ENCODE measurements at places on chromosomes 16 and 17.

- peak; percentile 92 for DNase-seq
Measured at GRCh38 chr17:27494192-27495091, 38.2 kb downstream of the KSR1 start.

DNA sequence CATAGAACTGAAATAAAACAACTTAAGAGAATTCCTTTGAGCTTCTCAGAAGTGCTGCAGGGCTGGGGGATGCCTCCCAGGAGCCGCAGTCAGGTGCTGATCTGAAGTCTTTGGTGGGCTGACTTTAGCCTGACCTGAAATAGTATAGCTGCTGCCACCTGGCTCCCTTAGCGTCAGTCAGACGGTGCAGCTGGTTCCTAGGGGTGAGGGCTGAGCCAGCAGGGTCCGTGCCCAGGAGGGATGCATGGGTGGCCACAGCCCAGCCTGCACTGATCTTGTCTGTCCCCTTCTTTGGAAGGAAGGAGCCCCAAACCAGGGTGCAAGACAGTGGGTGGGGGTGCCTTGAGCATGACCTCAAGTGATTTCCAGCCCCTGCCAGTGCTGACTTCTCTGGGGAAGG, 11.5 kb downstream of the MAPT start:
- no peak for DNase-seq

DNA sequence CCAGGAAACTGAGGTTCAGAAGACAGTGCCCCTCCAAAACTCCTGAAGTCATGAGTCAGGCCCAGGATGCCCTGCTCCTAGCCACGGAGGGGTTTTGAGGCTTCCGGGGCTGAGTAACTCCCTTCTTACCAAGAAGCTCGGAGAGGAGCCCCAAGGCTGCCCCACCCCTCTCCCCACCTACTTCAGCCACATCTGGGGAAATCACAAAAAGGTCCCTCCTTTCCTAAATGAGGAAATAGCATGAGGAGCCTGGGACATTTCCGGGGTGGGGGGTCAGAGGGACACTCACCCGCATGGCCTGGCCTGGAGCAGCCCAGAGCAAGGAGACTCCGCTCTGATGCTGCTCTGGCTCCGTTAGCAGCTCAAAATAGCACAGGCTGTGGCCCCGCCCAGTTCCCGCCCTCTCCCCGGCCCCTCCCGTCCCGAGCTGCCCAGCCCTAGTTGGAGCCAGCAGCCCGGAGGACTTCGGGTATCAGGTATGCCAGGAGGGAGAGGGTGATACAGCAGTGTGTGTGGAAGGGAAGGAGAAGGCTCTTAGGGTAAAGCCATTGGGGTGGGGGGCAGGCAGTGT, 40.1 kb downstream of the MYO18A start:
- DNase-seq: peak; percentile 77

- DNase-seq: no peak
Measured at GRCh38 chr16:49528060-49528865, 154.7 kb downstream of the C16orf78 start.

DNA sequence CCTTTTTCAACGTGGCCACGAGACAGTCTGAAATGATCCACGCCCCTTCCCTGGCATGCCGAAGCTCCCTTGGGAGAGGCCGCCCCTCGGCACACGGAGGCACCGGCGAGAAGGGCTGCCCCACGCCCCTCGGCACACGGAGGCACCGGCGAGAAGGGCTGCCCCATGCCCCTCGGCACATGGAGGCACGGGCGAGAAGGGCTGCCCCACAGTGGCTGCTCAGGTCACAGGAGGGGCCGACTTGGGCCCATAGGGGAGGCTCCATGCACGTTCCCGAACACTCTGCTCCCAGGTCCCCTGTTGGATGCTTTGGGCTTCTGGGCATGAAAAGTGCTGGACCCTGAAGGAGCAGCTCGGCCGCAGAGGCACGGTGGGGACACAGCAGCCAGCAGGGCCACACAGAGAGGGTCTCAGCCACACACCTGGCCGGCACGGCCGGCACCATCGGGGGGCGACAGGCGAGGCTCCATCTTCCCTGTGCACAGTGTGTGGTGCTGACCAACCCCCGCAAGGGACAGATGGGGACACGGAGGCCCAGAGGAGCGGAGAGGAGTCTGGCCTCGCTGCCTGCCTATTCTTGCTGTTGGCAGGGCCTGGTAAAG, 42.8 kb downstream of the CBFA2T3 start:
- no peak for DNase-seq

GRCh38 chr17:27242951-27243350, 51.0 kb upstream of the WSB1 start:
- DNase-seq: no peak

- no peak for DNase-seq
Measured at GRCh38 chr17:82357394-82357793, 1.7 kb upstream of the TEX19 start.

- DNase-seq: peak; percentile 69
Measured at GRCh38 chr16:20849589-20850390, 43.5 kb downstream of the REXO5 start.

- no peak for DNase-seq
Measured at GRCh38 chr17:70544317-70544716, 375.0 kb downstream of the KCNJ2 start.

GRCh38 chr17:30570191-30570590, 93.0 kb downstream of the GOSR1 start:
- DNase-seq: peak; percentile 30

GRCh38 chr17:10772425-10773380, 31.2 kb downstream of the TMEM238L start:
- no peak for DNase-seq

GRCh38 chr17:29982991-29983653, 41.7 kb downstream of the EFCAB5 start:
- no peak for DNase-seq

DNA sequence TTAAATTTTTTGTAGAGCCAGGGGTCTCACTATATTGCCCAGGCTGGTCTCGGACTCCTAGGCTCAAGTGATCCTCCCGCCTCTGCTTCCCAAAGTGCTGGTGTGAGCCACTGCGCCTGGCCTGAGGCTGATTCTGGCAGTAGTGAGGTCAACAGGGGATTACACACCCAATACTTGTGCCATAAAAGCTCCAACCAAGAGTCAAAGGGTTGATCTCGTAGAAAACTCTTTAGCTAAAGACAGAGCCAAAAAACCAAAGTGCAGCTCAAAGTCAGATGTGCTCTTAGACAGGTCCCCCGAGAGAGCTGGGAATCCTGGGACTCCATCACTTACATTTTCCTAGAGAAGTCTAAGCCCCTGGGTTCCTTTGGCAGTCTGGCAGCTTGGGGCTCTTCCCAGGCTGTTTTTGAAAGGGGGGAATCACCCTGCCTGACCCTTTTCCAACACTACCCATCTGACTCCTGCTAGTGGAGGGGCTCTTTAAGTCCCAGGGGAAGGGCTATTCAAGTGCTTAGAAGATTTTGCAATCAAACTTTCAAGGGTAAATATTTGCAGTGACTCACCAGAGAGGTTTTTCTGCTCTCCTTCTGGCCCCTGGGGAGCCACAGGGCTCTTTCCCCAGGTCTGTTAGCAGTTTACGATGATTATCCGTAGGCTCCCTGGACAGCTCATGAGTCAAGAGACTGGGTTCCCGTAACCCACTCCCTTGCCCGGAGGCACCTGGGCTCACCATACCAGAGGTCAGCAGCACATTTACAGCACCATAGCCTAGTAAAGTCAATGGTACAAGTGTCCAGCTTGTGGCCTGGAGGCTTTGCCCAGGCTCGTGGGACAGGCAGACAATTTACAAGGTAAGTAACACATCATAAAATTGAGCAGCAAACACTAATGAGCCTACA, 408.7 kb downstream of the SLC39A11 start:
- no peak for DNase-seq

DNA sequence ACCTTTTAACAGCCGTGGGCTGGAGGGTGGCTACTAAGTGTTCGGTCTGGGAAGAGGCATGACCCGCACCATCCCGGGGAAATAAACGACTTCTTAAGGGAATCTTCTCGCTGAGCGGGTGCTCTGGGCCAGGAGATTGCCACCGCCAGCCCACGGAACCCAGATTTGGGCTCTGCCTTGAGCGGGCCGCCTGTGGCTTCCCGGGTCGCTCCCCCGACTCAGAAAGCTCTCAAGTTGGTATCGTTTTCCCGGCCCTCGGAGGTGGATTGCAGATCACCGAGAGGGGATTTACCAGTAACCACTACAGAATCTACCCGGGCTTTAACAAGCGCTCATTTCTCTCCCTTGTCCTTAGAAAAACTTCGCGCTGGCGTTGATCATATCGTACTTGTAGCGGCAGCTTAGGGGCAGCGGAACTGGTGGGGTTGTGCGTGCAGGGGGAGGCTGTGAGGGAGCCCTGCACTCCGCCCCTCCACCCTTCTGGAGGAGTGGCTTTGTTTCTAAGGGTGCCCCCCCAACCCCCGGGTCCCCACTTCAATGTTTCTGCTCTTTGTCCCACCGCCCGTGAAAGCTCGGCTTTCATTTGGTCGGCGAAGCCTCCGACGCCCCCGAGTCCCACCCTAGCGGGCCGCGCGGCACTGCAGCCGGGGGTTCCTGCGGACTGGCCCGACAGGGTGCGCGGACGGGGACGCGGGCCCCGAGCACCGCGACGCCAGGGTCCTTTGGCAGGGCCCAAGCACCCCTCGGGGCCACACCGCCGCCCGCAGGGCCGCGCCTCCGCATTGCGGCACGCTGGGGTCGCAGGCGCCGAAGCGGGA, 3.6 kb upstream of the CBX4 start:
- DNase-seq: no peak

DNA sequence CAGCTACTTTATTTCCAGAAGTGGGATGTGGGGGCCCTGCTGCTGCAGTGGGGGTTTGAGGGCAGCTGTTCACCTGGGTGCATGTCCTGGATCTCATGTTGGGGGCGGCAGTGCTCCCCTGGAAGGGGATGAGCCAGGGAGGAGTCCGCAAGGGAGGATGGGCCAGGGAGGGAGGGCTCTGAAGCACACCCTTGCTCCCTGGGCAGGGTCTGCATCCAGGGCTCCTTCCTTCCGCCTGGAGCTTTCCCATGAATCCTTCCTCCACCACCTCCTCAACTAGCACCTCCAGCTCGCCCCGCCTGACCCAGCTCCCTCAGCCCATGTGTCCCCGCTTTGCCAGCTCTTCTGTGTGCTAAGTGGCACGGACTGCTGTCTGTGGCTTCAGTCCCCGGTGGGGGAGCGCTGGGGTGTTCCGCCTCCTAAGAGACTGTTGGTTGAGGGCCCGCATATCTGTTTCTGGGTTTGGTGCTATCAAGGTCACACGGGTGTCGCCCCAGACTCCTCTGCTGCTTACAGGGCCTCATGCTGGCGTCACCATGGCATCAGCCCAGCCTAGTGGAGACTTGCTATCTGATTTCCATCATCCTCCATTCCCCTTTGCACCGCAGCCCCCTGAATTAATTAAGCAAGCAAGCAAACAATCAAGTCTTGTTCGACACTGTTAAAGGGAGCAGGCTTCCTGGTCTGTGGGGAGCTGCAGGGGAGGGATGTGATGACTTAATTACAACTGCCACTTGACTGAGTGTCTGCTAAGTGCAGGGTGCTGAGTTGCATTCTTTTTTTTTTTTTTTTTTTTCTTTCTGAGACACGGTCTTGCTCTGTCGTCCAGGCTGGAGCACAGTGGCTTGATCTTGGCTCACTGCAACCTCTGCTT, 71.8 kb downstream of the PRKCA start:
- DNase-seq: no peak

DNA sequence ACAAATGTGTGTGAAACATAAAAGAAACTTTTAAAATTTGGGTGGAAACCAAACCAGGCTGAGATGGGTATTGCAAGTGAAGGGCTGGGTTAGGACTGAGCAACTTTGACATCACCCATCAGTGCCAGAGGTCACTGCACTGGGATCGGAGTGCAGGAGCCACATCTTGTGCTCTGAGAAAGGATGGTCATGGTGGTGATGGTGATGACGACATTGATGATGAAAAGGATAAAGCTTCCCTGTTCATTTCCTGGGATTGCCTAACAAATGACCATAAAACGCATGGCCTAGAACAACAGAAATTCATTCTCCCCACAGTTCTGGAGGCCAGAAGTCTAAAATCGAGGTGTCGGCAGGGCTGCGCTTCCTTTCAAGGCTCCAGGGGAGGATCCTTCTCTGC, 324.0 kb downstream of the MAF start:
- DNase-seq: no peak

- DNase-seq: peak; percentile 21
Measured at GRCh38 chr17:79984045-79984840, 51.4 kb downstream of the TBC1D16 start.

DNA sequence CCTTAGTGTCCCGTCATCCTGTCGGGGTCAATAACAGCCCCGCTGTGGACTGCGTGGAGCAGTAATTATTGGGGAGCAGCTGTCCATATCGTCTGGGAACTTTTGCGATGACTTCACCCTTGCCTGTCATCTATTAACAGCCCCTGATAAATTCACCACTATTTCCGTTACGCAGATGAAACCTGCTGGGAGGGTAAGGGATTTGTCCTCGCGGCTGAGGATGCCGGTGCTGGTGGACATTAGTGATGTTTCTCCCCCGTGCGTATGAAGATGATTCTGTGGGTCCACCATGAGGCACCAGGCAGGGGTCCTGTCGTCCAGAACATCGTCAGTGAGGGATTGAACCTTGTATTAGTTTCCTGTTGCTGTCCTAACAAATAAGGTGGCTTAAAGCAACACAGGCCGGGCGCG, 1.0 kb downstream of the FLYWCH2 start:
- DNase-seq: no peak
